Upper lobe of left lung (tissue), 6 donors: ENCODE measurements at places on chromosomes 12 and 14. TPM values are rescaled to one million over a fixed set of nuclear protein-coding genes. Genes with fewer than 3 reads are reported as not detected.
A peak's percentile ranks its signal among the peaks of the same experiment; 100 is the strongest.

CAPRIN2 gene
- total RNA-seq: 116 TPM

INHBC gene
- not detected for total RNA-seq

KRT75 gene
- total RNA-seq: not detected

ANKRD33 gene
- total RNA-seq: not detected

MTHFD1 gene
- total RNA-seq: 25.6 TPM

GPRC5D gene
- total RNA-seq: 2.1 TPM

C12orf60 gene
- 1.1 TPM for total RNA-seq

TCL1A gene
- total RNA-seq: not detected

OTOGL gene
- total RNA-seq: 3.1 TPM

TUNAR gene
- not detected for total RNA-seq

DNA sequence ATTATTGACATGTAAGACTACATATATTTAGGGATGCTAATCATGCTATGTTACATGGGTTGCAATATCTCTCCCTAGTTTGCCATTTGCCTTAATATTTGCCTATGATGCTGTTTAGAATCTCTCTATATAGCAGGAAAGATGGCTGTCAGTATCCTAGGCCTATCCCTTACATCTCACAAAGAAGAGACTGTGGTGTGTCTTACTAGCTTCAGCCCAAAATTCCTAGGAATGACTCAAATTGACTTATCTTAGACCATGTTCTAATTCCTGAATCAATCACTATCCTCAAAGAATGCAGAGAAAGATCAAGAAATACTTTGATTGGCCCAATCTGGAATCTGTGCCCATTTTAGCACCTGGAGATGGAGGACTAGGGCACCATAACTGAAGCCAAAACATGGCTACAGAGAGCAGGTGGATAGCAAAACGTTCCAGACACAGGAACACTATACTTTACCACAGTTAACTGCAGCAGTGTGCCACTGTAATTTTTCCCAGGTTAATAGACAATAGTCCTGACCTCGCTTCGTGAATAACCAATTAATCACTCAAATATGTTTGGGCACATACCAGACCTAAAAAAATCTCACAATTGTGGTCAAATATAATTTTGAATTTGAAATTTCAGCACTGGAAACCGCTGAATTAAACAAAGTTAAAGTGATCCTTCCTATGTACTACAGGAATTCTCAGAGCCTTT lies 32.7 kb upstream of the GLIPR1 start:
- H3K36me3 ChIP-seq: no peaks in the 10 kb centered on the region
- H3K27me3 ChIP-seq: no peaks in the 10 kb centered on the region
- no peak for DNase-seq
- no peak overlapping the region for H3K27ac ChIP-seq

DNA sequence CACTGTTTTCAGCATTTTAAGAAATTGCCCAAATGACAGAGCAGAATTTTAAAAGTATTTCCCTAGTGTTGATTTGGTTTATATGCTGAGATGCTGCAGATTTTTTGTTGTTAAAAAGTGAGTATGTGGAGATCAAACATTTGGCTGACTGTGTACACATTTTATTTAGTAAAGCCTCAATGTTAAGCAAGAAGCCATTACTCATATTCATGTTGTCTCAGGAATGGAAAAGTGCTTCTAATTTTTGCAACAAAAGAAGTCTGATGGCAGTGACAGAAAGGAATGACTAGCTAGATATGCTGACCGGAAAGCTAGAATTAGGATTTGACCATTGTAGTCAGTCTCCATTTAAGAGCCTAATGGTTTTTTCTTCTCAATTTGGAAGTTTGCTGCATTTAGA lies 22.5 kb downstream of the SLC38A6 start:
- no peaks in the 10 kb centered on the region for H3K27me3 ChIP-seq
- no peaks in the 10 kb centered on the region for H3K4me1 ChIP-seq
- DNase-seq: no peak
- H3K36me3 ChIP-seq: no peaks in the 10 kb centered on the region

DNA sequence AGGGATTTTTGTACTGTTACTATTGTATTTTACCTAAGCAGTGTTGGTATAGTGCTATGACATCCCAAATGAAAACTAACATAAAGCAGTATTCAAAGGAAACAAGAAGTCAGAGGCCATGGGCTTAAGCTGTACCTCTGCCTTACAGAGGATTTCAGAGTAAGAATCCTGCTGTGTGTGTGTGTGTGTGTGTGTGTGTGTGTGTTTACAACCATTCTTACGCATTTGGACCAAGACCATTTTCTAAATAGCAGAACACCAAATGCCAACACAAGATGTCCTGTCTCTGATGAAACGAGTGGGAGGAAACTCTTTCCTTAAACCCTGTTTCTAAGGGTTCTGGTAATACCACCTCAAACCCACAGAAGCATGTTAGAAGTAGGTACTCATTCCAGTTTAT lies 64.4 kb downstream of the PPP1R36 start:
- H3K27me3 ChIP-seq: no peaks in the 10 kb centered on the region
- DNase-seq: no peak
- H3K36me3 ChIP-seq: no peaks in the 10 kb centered on the region
- no peak overlapping the region for H3K4me3 ChIP-seq
- peaks cover 10% of the 10 kb centered on the region for H3K4me1 ChIP-seq

GRCh38 chr14:73402579-73402978 lies 55.8 kb downstream of the NUMB start:
- no peak for DNase-seq
- peaks cover 5% of the 10 kb centered on the region for H3K4me1 ChIP-seq
- H3K36me3 ChIP-seq: no peaks in the 10 kb centered on the region
- H3K4me3 ChIP-seq: no peak overlapping the region

DNA sequence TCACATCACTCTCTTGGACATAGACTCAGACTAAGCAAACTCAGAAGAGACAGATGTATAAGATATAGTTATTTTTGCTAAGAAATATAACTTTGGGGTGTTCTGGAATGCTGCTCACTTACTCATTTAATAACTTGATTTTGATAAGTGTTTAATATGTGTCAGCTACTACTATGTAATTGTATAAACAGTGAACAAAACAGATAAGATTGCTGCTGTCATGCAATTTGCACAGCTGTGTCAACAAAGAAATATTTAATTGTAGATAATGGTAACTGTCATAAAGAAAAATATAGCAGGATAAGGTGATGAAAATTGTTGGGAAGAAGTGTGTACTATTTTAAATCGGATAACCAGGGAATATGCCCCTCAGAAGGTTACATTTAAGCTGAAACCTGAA lies 84.1 kb upstream of the ZDHHC17 start:
- no peaks in the 10 kb centered on the region for H3K36me3 ChIP-seq
- H3K27me3 ChIP-seq: no peaks in the 10 kb centered on the region
- DNase-seq: no peak
- H3K27ac ChIP-seq: no peak overlapping the region
- peaks cover 2% of the 10 kb centered on the region for H3K4me1 ChIP-seq
- H3K4me3 ChIP-seq: no peak overlapping the region

GRCh38 chr12:105060715-105061378 lies 23.4 kb downstream of the ALDH1L2 start:
- no peak overlapping the region for H3K27ac ChIP-seq
- no peaks in the 10 kb centered on the region for H3K36me3 ChIP-seq
- H3K27me3 ChIP-seq: no peaks in the 10 kb centered on the region
- no peaks in the 10 kb centered on the region for H3K4me1 ChIP-seq

DNA sequence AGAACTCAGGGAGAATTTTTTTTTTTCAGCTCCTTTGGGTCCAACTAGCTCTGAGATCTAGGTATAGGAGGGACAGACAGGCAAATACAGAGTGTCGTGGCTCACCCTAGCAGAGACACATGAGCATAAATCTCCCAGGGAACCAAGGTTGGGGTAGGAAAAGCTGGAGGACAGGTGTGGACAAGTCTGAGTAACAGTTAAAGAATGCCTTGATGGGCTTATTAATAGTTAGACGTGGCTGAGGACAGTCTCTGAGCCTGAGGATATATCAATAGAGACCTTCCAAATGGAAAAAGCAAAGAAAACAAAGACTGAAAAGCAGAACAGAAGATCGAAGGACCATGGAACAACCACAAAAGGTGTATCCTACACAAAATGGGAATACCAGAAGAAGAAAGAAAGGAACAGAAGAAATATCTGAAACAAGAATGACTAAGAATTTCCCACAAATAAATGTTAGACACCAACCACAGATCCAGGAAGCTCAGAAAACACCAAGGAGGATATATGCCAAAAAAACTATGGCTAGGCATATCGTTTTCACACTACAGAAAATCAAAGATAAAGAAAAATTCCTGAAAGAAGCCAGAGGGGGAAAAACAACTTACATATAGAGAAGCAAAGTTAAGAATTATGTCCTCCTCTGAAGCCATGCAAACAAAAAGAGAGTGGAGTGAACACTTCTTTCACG lies 80.9 kb downstream of the PTPRB start:
- no peak for DNase-seq
- no peaks in the 10 kb centered on the region for H3K36me3 ChIP-seq
- H3K27ac ChIP-seq: no peak overlapping the region
- H3K27me3 ChIP-seq: no peaks in the 10 kb centered on the region
- no peak overlapping the region for H3K4me3 ChIP-seq

DNA sequence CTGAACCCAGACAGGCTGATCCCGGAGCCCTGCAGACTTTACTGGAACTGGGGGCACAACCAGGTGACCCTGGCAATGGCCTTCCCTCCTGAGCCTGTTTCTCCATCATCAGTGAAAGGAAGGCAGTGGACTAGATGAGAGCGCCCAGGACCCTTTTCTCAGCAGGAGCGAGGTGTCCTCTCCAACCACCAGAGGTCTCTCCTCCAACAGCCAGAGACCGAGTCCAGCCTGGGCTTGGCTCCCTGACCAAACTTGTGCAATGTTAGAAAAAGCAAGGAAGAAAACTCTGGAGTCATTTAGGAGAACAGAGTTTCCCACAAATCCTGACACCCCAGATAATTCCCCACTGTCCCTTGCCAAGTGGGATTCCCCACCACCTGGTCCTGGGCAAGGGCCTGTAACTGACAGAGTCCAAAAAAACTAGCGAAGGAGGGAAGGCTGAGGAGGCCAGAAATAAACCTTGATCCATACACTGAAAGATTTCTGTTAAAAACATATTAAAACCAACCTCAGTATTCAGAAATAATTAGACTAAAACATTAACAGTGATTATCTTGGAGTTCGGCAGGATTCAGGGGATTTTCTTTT lies 9.0 kb downstream of the RPS6KL1 start:
- no peak overlapping the region for H3K4me3 ChIP-seq
- no peaks in the 10 kb centered on the region for H3K27me3 ChIP-seq
- H3K27ac ChIP-seq: peak overlapping the region; percentile 4
- H3K4me1 ChIP-seq: peaks cover 9% of the 10 kb centered on the region

DNA sequence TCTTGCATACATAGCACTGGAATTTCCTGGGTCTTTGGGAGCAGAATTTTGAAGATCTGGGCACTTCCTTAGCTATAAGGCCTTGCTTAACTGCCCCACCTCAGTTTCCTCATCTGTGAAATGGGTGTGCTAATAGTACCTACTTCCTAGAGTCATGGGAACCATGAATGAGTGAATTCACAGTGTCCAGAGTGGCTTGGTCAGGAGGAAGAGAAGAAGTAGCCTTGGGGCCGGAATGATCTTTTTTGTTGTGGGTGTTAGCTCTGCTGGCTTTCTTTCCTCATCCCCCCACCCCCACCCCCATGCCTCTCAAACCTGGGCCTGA lies 2.4 kb downstream of the SH2B3 start:
- no peaks in the 10 kb centered on the region for H3K36me3 ChIP-seq
- H3K4me1 ChIP-seq: peaks cover 87% of the 10 kb centered on the region
- H3K27ac ChIP-seq: peak overlapping the region; percentile 96
- no peaks in the 10 kb centered on the region for H3K27me3 ChIP-seq
- peak overlapping the region; percentile 92 for H3K4me3 ChIP-seq

DNA sequence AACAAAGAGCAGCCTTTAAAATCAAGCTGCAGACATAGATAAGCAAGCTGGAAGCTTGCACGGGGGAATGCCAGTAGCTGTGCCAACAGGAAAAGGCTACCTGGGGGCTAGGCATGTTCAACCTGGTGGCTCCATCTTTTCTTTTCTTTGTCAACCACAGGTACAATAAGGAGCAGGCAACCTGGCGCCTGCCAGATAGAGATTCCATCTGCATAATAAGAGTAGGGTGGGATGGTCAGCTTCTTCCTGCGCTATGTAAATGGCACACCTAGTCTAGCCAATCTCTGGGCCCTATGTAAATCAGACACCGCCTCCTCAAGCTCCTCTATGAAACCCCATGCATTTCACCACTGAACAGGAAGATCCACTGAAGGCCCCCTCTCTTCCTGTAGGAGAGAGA lies 87.4 kb upstream of the PKP2 start:
- H3K27me3 ChIP-seq: no peaks in the 10 kb centered on the region
- H3K4me1 ChIP-seq: no peaks in the 10 kb centered on the region
- H3K27ac ChIP-seq: no peak overlapping the region
- H3K4me3 ChIP-seq: no peak overlapping the region
- no peak for DNase-seq

DNA sequence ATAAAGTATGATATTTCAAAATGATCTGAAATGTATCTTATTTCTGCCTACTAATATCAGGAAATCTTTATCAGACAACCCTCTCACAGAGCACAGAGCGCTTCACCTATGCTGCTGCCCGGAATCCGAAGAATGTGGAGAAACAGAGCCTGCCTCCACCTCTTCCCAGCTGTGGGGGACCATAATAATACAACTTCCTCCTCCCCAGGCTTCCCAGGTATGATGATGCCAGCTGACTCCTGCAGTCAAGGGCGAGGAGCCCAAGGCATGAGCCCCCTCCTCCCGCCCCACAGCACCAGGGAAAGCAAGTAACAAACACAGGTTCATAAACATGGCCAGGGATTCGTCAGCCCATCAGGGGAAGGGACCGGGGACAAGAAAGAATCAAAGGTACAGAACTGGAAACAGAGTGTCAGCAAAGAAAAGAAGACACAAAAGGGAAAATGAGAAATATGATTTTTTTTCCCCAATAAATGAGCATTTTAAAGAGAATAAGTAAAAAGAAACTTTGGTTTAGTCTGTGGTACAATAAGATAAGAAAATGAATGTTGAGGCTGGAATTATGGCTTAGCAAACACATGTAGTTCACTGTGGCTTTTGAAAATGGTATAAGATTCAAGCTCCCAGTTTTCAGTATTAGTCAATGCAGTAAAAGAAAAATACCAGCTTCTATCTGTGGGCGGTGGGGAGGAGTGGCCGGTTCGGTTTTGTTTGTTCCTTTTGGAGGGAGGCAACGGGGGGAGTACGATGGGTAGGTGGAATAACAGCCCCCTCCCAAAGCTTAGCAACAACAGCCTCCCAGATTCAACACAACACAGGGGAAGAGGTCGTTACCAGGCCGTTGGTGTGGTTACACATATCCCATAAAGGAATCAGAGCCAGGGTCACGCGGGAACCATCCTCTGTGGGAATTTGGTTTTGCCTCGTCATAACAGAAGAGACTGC lies 68.3 kb downstream of the SETD3 start:
- H3K27me3 ChIP-seq: no peaks in the 10 kb centered on the region
- no peak overlapping the region for H3K27ac ChIP-seq
- no peak for DNase-seq
- H3K4me1 ChIP-seq: no peaks in the 10 kb centered on the region
- H3K36me3 ChIP-seq: no peaks in the 10 kb centered on the region

GRCh38 chr14:59097681-59098080 lies 90.8 kb upstream of the DAAM1 start:
- no peaks in the 10 kb centered on the region for H3K27me3 ChIP-seq
- H3K4me1 ChIP-seq: no peaks in the 10 kb centered on the region
- no peak overlapping the region for H3K4me3 ChIP-seq
- H3K27ac ChIP-seq: no peak overlapping the region
- H3K36me3 ChIP-seq: no peaks in the 10 kb centered on the region
- DNase-seq: no peak
